ENCODE measurements at places on chromosomes 7 and 10.

- DNase-seq: no peak
Measured at GRCh38 chr10:72092171-72092924, 4.0 kb upstream of the SPOCK2 start.

DNA sequence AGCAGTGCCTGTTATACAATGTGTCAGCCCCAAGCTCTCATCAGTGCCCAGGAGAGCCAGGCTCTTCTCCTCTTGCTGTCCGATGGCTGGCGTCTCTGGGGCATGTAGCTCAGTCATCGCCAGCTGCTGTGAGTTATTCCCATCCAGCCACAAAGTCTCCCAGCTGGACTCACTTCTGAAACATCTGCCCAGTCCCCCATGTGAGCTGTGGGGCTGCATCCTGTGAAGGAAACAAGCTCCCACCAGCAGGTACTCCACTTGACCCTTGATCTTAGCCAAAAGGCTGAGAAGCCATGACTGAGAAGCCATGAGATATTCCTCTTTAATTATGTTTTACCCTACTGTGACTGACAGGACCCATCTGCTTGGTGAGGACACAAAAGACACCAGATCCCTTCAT, 212.7 kb upstream of the IGFBP3 start:
- no peak for DNase-seq

GRCh38 chr7:132453826-132454225, 122.4 kb downstream of the PLXNA4 start:
- DNase-seq: no peak

DNA sequence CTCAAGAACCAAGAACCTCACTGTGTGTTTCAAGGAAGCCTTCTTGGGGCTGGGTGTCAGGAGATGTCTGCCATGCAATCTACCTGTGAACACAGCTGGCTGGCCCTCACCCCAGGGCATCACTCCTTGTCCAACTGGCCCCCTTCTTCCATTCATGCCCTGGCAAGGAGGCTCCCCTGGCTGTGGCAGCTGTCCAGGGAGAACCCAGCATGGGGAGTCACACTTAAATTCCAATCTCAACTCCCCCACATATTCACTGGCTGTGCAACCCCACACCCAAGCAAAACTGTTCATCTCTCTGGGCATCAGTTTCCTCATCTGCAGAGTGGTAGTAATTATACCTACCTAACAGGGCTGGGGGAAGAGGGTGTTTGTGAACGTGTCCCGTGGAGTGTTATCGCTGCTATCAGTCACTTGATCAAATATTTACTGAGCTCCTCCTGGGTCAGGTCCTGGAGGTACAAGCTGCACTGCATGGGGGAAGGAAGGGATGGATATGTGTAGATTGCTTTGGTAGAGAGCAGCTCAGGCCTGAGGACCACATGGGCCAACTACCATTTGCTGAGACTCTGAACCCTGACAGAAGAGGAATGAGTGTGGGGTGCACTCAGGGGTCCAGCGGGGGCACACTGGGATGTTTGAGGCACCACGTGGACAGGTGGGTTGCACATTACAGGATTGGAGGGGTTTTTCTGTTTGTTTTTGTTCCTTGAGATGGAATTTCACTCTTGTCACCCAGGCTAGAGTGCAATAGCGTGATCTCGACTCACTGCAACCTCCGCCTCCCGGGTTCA, 2.1 kb upstream of the GPRIN2 start:
- no peak for DNase-seq

- DNase-seq: no peak
Measured at GRCh38 chr7:156620291-156620675, 20.3 kb upstream of the RNF32 start.

- DNase-seq: no peak
Measured at GRCh38 chr7:39451901-39452300, 114.3 kb upstream of the YAE1 start.

DNA sequence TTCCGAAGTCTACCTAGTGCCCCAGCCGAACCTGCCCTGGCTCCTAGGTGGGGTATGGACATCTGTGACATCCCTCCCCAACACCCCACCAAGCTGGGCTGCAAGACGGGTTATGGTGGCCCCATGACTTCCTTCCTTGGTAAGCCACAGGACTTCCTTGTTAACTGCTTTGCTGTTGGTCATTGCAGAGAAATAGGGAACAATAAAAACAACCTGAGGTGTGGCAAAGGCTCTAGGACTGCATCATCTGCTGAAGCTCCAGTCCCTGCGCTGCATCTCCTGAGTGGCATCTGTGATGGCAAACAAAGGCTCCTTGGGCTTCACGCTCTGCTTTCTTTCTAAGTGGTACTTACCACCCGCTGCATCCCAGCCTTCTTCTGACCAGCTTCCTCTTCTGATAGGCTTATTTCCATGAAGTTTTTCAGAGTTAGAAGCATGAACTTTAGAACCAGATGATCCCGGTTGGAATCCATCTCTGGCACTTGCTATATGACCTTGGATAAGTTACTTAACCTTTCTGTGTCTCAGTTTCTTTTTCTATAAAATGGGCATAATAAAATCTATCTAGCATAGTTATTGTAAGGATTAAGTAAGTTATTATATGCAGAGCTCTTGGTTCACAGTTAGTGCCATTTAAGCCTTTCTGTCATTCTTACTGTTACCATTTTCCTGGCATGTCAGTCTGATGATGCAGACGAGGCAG, 216.8 kb downstream of the RPS24 start:
- no peak for DNase-seq

DNA sequence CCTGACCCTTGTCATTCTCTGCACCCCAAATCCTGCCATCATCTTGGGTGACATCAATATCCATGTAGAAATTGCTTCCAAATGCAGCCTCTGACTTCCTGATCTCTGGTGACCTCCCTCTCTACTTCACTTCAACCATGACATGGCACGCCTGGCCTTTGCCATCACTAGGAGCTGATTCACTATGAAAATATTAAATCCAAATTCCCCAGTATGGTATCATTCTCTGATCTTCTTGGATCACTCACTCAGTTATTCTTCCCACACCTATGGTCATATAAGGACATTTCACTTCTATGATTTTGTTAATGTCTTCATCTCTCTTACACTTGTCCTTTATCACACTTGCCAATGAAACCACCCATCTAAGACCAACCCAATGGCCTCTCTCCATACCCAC, 73.7 kb upstream of the ODAD2 start:
- no peak for DNase-seq

- no peak for DNase-seq
Measured at GRCh38 chr7:91343420-91343960, 79.3 kb downstream of the FZD1 start.

GRCh38 chr10:122053314-122053713, 64.4 kb downstream of the TACC2 start:
- no peak for DNase-seq

- no peak for DNase-seq
Measured at GRCh38 chr7:30750683-30751650, 968 bp upstream of the INMT start.

GRCh38 chr10:72218726-72219125, 2.6 kb upstream of the ASCC1 start:
- no peak for DNase-seq

- no peak for DNase-seq
Measured at GRCh38 chr7:98329100-98329790, 47.8 kb downstream of the BRI3 start.

- DNase-seq: no peak
Measured at GRCh38 chr7:106618480-106618879, 42.5 kb downstream of the CCDC71L start.

- no peak for DNase-seq
Measured at GRCh38 chr7:73988197-73988596, 39.8 kb upstream of the ELN start.

- DNase-seq: no peak
Measured at GRCh38 chr7:90797596-90797995, 201.5 kb downstream of the CDK14 start.

DNA sequence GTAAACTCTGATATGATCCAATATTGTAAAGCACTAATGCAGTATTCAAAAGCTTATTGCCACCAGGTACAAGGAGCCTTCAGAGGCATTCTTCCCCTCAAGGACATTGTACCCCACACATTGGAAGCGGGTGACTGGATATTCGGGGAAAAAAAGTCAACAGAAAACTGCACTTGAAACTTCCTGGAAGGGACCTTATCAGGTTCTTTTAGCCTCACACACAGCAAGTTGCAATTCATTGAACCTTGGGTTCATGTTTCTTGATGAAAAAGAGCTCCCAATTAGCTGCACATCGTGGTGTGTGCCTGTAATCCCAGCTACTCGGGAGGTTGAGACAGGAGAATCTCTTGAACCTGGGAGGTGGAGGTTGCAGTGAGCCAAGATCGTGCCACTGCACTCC, 16.4 kb upstream of the MICU1 start:
- DNase-seq: no peak

GRCh38 chr7:91789086-91789485, 91.4 kb downstream of the MTERF1 start:
- no peak for DNase-seq

- DNase-seq: no peak
Measured at GRCh38 chr10:124228471-124228870, 135.1 kb upstream of the CHST15 start.

DNA sequence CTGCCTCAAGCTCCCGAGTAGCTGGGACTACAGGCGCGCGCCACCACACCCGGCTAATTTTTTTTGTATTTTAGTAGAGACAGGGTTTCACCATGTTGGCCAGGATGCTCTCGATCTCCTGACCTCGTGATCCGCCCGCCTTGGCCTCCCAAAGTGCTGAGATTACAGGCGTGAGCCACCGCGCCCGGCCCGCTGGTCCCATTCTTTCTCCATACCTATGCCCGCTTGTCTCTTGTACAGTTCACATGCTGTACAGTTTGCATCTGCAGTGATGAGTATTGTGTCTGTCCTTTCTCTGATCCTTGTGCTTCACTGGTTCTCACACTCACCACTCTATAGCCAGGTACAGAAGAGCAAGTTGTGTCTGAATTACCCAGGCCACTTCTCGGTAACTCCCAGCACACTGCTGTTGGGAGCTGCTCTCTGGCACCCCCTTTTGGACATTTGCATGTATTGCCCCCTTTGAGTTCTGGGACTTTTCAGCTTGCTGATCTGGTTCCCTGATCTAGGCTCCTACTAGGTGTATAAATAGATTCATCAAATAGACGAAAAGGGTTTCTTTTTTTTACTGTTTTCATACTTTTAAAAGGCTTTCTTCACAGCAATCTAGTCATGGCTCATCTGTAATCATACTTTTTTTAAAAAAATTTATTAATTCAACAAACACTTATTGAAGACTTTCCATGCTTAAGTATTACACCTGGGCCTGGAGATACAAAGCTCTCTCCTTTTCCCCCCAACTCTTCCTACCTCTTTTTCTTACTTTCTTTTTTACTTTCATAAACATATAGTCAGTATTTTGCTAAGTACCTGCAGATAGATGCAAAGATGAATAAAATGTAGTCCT, 53.5 kb downstream of the AOAH start:
- peak; percentile 40 for DNase-seq

DNA sequence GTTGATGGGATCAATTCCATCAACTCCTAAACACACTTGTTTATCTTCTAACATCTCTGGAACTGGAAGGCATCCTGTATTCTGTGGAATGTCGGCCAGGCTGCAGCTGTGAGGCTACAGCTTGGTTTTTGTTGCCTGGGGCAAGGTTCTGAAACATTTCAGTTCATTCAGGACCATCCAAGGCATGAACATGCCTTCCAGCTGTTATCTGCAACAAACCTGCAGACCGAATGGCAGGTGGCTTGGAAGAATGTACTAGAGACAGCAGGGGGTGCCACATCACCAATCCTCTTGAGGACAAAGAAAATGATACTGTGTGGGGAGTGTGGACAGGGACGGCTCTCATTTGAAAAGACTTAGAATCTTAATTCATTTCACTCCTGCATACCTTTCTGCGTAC, 12.4 kb downstream of the PAPOLB start:
- DNase-seq: no peak

DNA sequence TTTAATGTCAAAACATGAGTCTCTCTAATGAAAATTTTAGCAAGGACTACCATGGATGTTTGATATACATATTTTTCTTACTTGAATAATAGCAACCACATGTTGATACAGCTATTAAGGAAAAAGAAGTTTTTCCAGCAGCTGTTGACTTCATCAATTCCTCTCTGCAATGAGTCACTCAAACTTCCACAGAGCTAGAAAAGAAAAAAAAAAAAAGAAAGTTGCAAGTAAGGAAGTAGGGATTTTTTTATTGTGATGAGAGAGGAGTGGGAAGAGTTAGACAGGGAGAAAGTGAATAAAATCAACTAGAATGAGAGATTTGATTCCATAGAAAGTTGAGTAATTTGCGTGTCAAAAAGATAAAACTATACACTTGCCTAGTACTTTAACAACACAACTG, 46.2 kb downstream of the CAV1 start:
- no peak for DNase-seq

DNA sequence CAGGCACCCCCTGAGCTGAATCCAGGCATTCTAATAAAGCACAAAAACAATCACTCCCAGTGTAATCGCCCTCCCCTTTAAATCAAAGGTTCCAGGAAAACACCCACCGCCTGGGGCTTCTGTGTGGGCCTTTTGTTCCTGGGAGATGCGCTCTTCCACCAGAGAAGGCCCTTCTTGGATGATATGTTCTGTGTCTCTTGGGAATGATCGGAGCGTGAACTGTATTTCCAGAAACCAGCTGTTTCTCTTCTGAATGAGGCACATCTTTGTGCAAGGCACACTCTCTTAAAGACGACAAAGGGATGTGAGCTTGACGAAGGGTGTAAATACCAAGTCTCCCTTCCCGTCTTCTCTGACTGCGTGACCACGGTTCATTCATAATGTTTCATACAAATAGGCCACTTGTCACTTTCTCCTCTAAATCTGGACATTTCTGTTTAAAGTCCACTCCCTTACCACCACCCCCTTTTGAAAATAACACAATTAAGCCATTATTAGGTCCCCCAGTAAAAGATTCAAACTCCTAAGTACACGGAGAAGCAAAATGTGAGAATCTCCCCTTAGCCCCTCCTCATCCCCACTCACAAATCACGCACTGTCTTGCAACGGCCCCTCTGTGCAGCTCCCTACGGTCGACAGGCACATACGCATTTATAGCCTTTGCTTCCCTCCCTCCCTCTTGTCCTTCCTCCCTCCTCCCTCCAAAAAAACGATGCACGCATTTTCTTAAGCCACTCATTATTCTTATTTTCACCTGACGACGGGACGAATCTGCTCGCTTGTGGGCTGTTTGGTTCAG, 45.6 kb upstream of the ENO4 start:
- DNase-seq: no peak

GRCh38 chr7:154767142-154767541, 235.8 kb downstream of the PAXIP1 start:
- no peak for DNase-seq

GRCh38 chr7:92716825-92717580, 119.4 kb downstream of the CDK6 start:
- DNase-seq: no peak

DNA sequence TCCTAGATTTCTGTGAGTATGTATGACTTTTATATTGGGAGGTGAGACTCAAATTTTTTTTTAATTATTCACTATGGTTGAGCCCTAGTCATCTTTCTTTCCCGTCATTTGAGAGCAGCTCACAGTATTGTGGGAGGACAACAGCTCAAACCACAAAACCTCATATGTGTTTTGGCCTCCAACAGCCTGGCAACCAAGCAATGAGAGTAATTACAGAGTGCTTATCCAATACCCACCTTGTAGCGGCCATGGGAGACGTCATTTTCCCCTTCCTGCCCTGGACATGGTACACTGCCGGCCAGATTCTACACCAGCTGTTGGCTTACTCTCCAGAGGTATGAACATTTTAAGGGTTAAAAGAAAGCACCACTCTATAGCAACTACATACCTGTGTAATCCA, 49.1 kb downstream of the DOCK4 start:
- DNase-seq: no peak

GRCh38 chr7:74222851-74223710, 13.3 kb downstream of the LAT2 start:
- no peak for DNase-seq

All from stimulated activated naive CD4-positive, alpha-beta T cell treated with Interleukin-2 at 50 U/mL for 16 hours (primary cell).